CD4-positive, alpha-beta T cell treated with Interferon alpha-2 for 1 hour (primary cell): ENCODE measurements at places on chromosomes 4 and X.
A peak's percentile ranks its signal among the peaks of the same experiment; 100 is the strongest.

DNA sequence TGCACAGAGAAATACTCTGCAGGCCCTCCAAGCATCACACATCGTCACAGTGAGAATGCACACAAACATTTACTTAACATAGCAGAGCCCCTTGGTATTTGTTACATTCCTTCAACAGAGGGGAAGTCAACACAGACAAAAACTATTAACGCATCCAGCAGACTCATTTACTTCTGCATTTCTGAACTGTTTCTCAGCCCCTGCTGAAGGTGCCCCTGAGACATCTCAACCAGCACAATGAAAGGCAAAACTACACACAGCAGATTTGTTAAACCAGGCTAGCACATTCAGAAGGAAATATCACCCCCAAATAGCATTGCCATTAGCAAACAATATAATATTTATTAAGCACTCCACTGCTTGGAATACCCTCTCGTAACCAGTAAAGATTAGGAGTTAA, 367.0 kb downstream of the RAB28 start:
- no peak for DNase-seq

DNA sequence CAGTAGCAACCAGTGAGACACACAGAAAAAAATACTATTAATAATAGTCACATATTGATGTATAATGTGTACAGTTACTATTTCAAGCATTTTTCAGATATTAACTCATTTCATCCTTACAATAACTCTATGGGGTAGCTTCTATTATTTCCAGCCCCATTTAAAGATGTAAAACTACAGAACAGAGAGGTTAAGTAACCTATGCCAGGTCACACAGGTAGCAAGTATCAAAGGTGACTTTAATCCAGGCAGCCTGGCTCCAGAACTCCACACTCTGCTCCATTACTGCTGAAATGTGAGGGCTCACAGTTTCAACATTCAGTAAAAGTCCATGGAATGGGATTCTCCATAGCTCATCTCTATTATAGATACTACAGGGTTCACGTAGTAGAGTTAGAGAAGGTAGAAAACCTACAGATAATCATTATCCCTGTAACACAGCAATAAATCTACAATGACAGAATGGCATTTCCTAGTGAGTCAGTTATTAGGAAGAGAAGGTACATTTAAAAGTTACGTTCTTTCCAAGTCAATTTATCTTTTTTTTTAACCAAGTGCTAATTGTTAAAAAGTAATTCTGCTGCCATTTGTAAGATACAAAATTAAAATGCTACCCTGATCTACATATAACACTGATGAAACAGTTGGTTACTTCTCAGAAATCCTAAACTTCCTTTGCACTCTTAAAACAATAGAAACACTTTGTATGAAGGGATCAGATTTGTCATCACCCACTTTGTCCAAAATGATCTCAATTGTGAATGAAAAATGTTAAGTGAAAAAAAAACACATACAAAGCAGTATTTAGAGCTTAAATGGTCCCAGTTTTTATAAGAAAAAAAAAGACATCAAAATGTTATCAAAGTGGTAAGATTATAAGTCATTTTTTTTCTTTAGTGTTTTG, 18.7 kb downstream of the RELL1 start:
- no peak for DNase-seq

DNA sequence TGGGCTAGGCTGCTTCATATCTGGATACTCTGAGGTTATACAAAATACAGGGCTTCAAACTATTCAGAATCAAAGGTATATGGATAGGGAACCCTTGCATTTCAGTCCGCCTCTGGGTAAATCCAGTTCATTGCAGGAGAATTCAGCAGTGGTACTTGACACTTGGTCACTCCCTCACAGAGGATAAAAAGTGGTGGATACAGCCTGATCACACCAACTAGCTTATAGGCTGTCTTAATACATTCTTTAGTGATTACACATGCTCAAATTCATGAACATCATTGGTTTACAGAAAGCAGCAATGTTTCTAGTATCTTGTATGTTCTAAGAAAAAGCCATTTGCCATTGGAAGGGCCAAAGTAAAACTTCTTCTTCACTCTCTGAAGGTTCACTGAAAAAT, 104.8 kb upstream of the PDE5A start:
- DNase-seq = no peak

GRCh38 chrX:826448-826847, 195.9 kb downstream of the SHOX start:
- DNase-seq = no peak

DNA sequence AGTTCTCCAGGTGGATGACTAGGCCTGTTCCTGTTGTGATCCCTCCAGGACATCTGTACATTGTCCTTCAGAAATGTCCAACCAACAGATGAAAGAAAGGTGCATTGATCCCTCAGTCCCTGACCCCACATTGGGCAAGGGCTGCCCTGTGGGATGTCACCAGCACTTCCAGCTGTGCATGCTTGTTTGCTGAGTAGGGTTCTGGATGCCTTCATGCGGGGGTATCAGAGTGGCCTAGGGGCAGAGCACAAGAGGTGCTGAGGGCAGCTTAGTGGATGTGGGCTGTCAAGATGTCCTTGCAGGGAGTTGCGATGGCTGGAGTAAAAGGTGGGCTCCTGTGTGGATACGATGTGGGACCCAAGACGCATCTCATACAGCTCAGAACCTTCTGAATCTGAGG, 112.5 kb downstream of the PALLD start:
- no peak for DNase-seq

GRCh38 chrX:9498236-9498635, 33.4 kb downstream of the TBL1X start:
- DNase-seq = no peak

DNA sequence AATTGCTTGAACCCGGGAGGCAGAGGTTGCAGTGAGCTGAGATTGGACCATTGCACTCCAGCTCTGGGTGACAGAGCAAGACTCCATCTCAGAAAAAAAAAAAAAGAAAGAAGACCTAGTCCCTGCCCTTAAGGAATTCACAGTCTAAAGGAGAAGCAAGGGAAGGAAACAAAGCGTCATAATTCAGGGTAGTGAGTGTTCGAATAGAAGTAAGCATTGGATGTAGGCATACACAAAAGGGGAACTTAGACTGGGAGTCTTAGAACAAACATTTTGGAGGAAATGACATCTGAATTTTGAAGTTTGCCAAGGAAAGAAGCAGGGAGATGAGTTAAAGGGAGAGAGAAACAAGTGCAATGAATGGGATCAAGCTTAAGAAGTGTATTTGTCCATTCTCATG, 32.4 kb downstream of the PPM1K start:
- no peak for DNase-seq

DNA sequence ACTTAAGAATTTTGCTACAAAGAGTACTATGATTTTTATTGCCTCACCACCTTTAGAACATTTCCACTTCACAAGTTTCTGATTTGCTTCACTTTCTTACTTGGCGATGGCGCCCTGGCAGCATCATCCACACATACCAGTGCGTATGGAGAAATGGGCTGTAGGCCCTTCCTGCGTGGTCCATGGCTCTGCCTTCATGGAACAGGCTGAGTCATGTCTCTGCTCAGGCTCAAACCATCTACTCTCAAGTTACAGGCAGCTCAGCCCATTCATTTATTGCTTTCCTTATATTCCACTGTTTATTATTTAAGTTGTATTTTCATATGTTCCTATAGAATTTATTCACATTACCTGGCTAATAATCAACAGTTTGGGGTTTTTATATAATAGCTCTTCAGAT, 21.1 kb downstream of the CASP3 start:
- DNase-seq = no peak

DNA sequence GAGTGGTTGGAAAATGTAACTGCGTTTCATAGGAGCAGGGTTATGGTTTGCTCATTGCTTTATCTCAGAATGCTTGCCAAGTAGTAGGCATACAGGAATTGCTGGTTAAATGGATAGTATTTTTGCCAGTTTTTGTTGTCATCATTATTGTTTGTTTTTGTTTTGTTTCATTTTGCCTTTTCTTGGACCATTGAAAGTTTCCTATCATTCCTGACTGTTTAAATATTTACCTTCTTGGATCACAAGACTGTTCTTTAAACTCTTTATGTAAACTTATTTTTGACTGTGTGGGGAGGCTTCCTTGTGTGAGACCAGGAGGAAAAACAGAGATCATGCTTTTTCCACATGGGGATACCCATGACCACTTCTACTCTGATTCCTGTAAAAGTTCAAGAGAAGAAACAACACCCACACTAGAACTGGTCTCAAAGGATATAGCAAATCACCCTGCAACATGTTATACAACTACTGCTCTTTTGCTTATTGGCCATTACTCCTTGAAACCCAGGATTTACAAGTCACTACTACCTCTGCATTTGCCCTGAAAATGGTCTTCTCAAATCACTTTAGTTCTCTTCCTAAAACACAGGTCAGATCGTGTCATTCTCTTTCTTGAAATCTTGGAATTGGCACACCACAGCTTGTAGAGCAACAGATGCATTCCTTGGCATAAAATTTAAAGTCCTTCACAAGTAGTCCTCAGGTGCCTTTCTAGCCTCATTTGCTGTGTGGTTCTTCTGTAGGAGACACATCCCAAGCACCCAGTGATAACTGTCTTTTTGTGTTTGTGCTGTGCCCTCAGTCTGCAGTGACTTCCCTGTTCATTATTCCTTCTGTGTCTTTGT, 51.3 kb downstream of the FNIP2 start:
- DNase-seq = no peak

DNA sequence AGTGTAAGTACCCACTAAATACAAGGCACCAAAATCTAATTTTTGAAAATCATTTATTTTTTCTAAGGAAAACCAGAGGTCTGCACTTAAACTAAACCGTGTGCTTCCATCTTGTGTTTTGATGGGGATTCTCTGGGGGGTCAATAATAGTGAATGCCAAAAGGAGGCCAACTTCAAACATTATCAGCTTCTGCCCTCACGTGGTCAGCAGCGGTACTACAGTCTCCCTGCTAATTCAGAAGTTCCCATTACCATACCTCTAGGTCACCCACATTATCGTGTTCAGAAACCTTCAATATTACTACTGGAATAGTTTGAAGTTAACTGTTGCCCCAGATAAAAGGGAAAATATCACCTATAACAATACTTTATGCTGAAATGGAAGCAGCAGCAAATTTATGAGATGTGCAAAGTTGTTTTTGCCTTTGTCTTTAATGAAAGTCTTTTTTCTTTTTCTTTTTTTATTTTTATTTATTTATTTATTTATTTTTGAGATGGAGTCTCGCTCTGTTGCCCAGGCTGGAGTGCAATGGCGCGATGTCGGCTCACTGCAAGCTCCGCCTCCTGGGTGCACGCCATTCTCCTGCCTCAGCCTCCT, 17.3 kb downstream of the CTPS2 start:
- DNase-seq = peak; percentile 56

- no peak for DNase-seq
Observed at GRCh38 chr4:29970626-29971025, 749.5 kb upstream of the PCDH7 start.

DNA sequence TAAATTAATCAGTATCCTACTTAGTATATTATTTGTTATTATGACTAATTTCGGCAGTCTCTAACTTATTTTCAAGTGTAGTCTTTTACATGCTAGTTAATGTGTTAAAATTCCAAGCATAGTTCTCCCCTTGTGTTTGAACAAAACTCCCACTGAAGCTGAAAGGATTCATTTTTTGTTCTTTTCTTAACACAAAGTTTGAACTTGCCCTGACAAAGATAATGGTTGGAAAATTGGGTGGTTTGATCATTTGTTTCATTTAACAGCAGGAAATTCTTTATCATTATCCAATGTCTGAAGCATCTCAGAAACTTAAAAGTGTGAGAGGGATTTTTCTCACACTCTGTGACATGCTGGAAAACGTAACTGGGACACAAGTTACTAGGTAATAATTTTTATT, 36.0 kb downstream of the INTU start:
- no peak for DNase-seq

DNA sequence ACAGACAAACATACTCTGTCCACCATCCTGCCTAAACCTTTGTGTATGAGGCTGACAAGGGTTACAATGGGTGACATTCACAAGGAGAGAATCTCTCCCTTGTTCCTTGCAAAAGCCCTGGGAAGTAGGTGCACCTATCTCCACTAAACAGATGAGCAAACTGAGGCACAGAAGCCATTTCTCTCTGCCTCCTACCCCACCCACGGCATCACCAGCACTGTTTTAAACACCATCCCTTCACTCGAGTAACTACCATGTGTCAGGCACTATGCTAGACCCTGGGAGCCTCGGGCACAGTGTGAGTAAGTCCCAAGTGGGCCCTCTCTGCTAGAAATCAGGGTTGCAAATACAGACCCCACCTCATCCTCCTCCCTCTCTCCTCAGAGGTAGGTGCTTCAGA, 899 bp downstream of the LYAR start:
- no peak for DNase-seq

DNA sequence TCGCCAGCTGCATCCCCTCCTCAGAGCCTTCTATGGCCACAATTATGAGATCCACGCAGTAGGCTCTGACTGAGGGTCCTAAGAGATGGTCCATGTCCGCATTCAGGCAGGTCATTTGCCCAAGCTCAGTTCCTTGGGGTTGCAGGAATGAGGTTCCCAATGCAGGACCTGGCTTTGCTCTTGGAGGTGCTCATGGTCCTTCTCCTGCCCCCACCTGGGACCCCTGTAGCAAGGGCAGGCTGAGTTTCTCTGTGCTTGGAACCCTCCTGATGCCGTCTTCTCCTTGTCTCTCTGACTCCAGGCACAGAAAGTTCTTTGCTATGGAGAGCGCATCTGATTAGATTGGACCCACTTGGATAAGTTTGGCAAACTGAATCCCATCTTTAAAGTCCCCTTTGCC, 16.5 kb upstream of the SHOX start:
- no peak for DNase-seq

DNA sequence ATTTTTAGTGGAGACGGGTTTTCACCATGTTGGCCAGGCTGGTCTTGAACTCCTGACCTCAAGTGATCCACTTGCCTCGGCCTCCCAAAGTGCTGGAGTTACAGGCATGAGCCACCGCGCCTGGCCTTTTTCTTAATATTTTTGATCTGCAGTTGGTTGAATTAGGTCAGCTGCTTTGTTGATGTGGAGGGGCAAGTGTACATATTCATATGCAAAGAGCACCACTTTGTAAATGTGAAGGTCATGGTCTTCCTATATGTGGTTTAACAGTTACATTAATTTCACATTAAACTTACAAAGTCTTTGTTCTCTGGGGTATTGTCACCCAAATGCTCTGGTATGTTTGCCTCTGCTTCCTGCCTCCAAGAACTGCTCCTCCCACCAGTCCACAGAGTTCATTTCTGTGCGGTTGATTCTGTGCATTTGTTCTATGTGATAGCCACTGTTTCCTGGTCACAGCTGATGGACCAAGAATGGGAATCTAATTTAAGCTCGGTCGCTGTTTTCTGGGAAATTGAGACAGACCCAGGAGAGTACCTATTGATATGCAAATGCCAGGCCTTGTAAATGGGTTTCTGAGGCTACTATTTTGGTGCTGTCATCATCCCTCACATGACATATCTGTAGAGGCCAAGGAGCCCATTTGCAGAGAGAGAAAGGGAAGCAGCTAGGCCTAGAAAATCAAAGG, 26.9 kb upstream of the HPSE start:
- DNase-seq = no peak

GRCh38 chrX:154828016-154828408, 6.5 kb downstream of the SMIM9 start:
- no peak for DNase-seq

- no peak for DNase-seq
Observed at GRCh38 chr4:52019936-52020657, at the start of gene LRRC66. Gene LRRC66, minus strand, starts transcription at chr4:52020363. Its CDS starts 2,750 bp downstream, at chr4:52017613.
